ENCODE measurements at places on chromosomes 16 and 17.

GRCh38 chr16:47852991-47853390, 302.8 kb downstream of the ABCC12 start:
- no peak for DNase-seq

GRCh38 chr16:89919535-89920406, 1.1 kb downstream of the MC1R start:
- no peak for DNase-seq

GRCh38 chr16:56327071-56327928, 98.0 kb downstream of the AMFR start:
- DNase-seq = no peak

- no peak for DNase-seq
These were observed 11.0 kb upstream of the PHKG2 start for GRCh38 chr16:30736995-30737793.

GRCh38 chr17:52451294-52451861, 292.9 kb upstream of the CA10 start:
- no peak for DNase-seq

- DNase-seq = no peak
These were observed 482.8 kb downstream of the CDH13 start for GRCh38 chr16:83109490-83110125.

DNA sequence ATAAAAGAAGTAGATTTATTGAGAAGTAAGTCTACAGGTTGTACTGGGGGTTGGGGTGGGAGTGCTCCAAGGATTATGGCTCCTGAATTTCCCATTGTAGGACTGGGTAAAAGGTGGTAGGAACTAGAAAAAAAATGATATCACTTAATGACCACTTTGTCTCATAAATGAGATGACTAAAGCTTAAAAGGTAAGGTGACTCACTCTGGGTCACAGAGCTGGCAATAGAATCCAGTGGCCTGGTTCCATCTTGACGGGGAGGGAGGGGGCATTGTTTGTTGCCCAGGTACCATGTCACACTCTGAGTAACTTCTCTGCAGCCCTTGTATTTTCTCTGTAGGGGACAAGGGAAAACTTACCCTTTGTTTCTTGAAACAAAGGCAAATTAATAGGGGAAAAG, 126.1 kb downstream of the PITPNC1 start:
- DNase-seq = no peak

- no peak for DNase-seq
These were observed 20.0 kb upstream of the RASD1 start for GRCh38 chr17:17515934-17516930.

GRCh38 chr16:23061669-23062068, 87.6 kb downstream of the USP31 start:
- DNase-seq = no peak

DNA sequence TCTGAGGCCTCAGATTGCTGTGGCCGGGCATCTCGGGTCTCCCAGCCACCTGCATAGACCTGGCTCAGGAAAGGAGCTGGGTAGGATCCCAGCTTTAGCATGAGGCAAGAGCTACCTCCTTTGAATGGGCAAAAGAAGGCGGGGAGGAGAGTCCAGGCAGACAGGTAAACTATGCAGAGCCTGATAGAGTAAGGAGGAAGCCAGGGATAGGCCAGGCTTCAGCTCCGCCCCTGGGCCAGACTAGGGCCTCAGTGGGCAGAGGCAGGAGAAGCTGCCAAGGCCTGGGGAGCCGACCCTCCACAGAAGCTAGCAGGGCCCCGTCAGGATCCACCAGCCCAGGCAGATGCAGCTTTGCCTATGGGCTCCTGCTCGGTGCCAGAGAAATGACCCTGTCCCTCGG, 22.6 kb upstream of the UBE2G1 start:
- DNase-seq = no peak

DNA sequence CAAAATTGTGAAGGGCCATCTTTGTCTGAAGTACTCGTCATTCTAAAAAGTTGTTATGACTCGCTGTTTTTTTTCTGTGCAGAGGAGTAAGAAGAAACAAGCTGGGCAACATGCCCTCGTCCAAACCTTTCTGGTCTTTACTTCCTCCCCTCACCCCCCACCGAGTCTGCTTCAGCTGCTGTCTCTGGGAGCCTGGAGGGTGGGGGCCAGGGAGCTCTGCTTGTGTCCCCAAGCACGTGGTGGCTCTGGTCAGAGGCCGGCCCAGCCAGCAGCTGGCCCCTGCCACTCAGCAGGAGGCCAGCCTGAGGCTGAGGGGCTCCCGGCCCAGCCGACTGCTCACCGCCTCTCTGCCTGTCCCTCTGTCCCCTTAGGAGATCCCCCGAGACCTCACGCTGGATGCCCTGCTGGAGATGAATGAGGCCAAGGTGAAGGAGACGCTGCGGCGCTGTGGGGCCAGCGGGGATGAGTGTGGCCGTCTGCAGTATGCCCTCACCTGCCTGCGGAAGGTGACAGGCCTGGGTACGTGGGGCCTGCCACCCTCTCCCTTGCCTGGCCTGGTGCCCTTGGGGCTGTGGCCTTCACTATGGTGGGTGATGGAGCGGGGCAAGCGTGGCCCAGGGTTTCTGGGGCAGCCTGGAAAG, 53.7 kb upstream of the LGALS9 start:
- no peak for DNase-seq

DNA sequence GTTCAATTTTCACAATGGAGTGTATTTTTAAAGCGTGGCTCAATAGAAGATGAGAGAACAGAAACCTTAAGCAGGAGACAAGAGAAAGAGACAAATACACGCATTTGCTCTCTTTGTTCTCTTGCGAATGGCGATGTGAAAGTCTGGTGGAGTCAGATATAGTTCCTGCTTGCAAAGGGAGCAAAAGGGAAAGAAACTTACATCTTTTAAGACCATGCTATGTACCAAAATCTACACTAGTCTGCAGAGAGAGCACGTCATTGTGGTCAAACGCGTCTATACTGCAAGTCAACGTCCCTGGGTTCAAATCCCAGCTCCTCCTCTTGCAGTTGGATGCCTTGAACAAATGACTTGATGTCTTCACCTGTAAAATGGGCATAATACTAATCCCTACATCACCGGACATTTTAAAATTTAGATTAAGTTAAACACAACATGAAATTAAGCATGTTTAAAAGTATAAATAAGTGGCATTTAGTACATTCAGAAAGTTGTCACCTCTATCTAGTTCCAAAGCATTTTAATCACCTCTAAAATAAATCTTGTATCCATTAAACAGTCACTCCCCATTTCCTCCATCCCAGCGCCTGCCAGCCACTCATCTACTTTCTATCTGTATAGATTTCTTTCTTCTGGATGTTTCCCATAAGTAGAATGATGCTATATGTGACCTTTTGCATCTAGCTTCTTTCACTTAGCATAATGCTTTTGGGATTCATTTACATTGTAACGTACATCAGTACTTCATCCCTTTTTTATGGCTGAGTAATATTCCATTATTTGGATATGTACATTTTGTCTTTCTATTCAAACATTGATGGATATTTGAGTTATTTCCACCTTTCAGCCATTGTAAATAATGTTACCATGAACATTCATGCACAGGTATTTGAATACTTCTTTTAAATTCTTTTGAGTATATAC, 406.9 kb downstream of the TMEM114 start:
- no peak for DNase-seq

DNA sequence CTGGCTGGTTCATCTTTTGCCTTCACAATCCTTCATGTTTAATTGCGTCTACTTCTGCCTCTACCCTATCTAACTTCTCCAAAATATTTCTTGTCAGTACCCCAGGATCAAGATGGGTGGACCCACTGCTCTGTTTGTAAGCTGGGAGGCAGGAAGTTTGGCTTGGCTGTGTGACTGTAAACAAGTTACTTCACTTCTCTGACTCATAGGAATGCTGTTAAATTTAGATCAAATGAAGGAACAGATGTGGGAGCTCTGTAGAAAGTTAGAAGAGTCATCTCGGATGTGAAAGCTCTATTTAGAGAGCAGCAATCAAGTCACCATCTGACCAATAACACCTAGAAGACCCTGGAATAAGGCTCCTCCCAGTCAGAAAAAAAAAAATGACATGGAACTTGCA, 55.2 kb upstream of the MRTFB start:
- no peak for DNase-seq

GRCh38 chr17:37744633-37744927, 279 bp downstream of the HNF1B start:
- no peak for DNase-seq

All from HS-27A (cell line).